ENCODE measurements at places on chromosomes 2 and 18. TPM values are rescaled to one million over a fixed set of nuclear protein-coding genes. Genes with fewer than 3 reads are reported as not detected.

The VIL1 gene
- total RNA-seq, result 0.67 TPM

The NPPC gene
- total RNA-seq, result not detected

The AAK1 gene
- 177 TPM for total RNA-seq

The COL5A2 gene
- 0.40 TPM for total RNA-seq

The HAAO gene
- total RNA-seq, result 0.61 TPM

The SPATA3 gene
- total RNA-seq, result not detected

The FAM161A gene
- total RNA-seq, result 4.0 TPM

GRCh38 chr2:48258481-48259149 is 271.3 kb upstream of the STON1 start:
- DNase-seq, result no peak

DNA sequence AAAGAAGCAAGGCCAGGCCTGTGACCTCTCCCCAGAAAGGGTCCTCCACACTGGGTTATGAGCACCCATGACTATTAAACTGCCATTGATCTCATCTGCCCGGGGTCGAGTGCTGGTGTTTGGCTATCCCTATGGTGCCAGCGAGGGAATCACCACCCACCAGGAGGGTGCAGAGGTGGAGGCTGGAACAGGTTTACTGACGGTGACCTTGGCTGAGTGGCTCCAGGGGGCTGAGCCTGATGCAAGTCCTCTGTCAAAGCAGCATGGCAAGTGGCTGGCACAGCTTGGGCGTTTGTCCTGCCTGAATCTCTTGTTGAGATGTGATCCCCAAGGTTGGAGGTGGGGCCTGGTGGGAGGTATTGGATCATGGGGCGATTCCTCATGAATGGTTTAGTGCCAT is 196.4 kb upstream of the HDAC4 start:
- no peak for DNase-seq

DNA sequence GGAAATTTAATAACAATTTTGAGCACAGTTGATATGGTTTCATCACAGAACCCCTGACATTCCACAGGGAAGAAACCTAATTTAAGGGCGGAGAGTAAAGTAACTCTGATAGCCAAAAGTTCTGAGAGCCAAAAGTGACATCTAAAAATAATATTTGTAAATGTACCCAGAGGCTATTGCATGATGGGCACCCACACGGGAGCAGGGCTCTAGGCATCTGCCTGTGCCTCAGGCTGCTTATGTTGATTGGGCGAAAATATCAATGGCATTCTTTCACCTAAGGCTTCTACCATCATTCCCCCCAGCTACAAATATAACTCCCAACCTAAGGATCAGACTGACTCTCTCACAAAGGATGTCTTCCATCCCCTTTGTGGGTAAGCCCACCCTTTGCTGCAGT is 54.1 kb upstream of the PTPRM start:
- no peak for DNase-seq

GRCh38 chr2:22406625-22407024 is 978.4 kb upstream of the KLHL29 start:
- DNase-seq, result no peak

DNA sequence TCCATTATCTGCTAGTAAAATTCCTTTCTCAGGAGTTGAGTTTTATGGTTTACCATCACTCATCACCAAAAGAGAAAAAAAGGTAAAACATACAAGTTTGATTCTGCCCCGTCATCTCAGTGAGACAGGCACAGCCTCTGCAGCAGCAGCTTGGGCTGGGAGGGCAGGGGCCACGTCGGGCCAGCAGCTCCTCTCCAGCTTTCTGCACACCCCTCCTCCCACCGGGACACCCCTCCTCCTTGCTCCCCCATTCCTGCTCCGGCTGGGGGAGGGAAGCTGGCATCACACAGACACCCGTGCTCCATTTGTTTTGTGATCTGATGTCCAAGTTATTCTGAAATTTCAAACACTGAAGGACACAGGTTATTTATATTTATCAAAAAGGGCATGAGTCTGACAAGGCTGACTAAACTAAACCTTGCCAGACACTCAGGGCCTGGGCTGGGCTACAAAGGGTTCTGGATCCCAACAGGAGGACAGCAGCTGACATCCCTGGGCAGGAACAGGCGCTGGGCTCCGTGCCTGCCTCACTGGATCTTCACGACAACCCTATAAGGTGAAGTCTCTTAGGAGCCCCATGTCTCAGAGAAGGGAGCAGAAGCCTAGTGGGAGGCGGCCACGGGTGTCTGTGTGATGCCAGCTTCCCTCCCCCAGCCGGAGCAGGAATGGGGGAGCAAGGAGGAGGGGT is 71.4 kb downstream of the HDAC4 start:
- no peak for DNase-seq

GRCh38 chr2:208794288-208794975 is 387.8 kb downstream of the PTH2R start:
- no peak for DNase-seq

DNA sequence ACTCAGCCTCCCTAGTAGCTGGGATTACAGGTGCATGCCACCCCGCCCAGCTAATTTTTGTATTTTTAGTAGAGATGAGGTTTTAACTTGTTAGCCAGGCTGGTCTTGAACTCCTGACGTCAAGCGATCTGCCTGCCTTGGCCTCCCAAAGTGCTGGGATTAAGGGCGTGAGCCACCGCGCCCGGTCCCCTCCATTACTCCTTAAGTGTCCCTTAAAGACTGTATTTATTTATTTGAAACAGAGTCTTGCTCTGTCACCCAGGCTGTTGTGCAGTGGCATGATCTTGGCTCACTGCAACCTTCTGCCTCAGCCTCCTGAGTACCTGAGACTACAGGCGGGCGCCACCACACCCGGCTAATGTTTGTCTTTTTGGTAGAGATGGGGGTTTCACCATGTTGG is 148.6 kb downstream of the TGIF1 start:
- DNase-seq, result no peak

DNA sequence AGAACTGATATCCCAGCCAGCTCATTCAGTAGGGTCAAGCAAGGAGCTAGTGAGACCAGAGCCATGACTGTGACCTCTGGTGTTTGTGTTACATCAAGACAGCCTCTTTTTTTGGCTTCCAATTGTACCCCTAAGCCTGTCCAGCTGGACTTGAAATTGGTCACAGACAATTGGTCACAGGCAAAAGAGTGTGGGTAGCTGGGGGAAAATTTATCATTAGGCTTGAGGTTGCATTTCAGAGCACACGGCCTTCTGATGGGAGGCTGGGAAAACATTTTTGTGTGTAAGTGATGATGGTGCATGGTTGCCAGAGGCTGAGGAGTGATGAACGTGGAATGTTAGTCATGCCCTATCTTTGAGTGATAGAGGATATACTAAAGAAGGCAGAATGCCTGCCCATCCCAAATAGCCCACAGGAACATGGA is 285.1 kb upstream of the SLC14A2 start:
- DNase-seq, result no peak

- DNase-seq, result no peak
These were observed 23.7 kb downstream of the KLHL23 start for GRCh38 chr2:169757356-169757755.

- DNase-seq, result no peak
These were observed 8.3 kb downstream of the MOCOS start for GRCh38 chr18:36195427-36196122.

DNA sequence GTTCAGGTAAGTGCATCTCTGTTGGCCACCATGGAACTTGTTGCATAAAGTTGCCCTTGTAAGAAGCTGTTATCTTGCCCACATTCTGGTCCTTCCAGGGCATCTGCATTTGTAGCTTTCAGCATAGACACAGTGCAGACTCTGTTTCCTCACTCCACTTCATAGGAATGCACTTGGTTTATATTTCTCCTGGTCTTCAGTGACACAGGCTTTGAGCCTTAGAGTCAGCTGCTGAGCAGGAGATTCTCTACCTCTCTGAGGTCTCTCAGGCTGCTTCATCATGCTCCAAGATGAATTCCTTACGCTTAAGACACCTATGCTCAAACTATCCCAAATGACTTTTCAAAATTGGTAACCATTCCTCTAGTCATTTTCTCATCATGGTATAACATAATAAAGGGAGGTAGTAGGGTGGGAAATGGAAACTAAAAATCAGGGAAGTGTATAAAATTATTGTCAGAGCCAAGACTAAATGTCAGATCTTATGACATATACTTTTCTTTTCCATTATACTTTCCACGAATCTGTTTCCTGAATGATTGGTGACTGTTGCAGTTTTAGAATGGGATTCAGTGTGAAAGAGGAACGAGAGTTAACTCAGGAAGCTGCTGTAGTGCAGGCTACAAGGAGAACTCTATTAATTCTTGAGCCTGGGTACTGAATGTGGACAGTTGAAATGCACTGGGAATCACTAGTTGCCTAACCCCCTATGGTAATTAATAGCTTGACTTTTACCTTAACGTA is 72.0 kb downstream of the GALNT1 start:
- no peak for DNase-seq

GRCh38 chr2:181679544-181679979 is 755 bp downstream of the NEUROD1 start:
- no peak for DNase-seq

All from T-cell (primary cell).